ENCODE measurements at places on chromosomes 5 and 9. TPM values are rescaled to one million over a fixed set of nuclear protein-coding genes. Genes with fewer than 3 reads are reported as not detected.

The CDC25C gene
- total RNA-seq = 0.47 TPM

The TTC39B gene
- 49.2 TPM for total RNA-seq

The CD14 gene
- 165 TPM for total RNA-seq

The PRXL2C gene
- 28.0 TPM for total RNA-seq

The ASTN2 gene
- total RNA-seq = 4.3 TPM

The SLCO6A1 gene
- not detected for total RNA-seq

The MYMK gene
- total RNA-seq = not detected

The EPB41L4B gene
- total RNA-seq = 12.1 TPM

The LRRC14B gene
- total RNA-seq = not detected

The ARHGAP26 gene
- total RNA-seq = 42.1 TPM

The FOXD4L6 gene
- not detected for total RNA-seq

The CCDC171 gene
- 2.9 TPM for total RNA-seq

The FGFR4 gene
- 59.7 TPM for total RNA-seq

The GRK6 gene
- total RNA-seq = 59.4 TPM

The FREM1 gene
- 4.3 TPM for total RNA-seq

The PTAR1 gene
- 46.4 TPM for total RNA-seq

The PRDM9 gene
- total RNA-seq = not detected

The BTF3 gene
- 388 TPM for total RNA-seq

The CANX gene
- total RNA-seq = 603 TPM

The IFNA21 gene
- not detected for total RNA-seq

The OLFML2A gene
- total RNA-seq = 22.3 TPM

The ANKRD20A1 gene
- 1.7 TPM for total RNA-seq

The GABRA1 gene
- not detected for total RNA-seq

The NADK2 gene
- total RNA-seq = 19.1 TPM

The GAPT gene
- 6.5 TPM for total RNA-seq

The CCDC192 gene
- not detected for total RNA-seq

The UNC13B gene
- 87.9 TPM for total RNA-seq

The EQTN gene
- not detected for total RNA-seq

The ANKRD34B gene
- 0.30 TPM for total RNA-seq

The NOXA1 gene
- total RNA-seq = 6.9 TPM

The ABCA1 gene
- 46.8 TPM for total RNA-seq

The SERF1A gene
- total RNA-seq = 7.5 TPM

The SEMA5A gene
- 29.3 TPM for total RNA-seq

The PLPPR1 gene
- total RNA-seq = 5.4 TPM

The IFNA13 gene
- 1.1 TPM for total RNA-seq

The HRCT1 gene
- 8.7 TPM for total RNA-seq

The GPX8 gene
- total RNA-seq = 10.8 TPM

The ZNF366 gene
- 13.6 TPM for total RNA-seq

The NCS1 gene
- total RNA-seq = 7.0 TPM

The LCN1 gene
- not detected for total RNA-seq

The SLC4A9 gene
- 0.32 TPM for total RNA-seq

The DMRT3 gene
- total RNA-seq = 0.24 TPM

The OR1Q1 gene
- not detected for total RNA-seq
